ENCODE measurements at places on chromosomes 6 and 20.

- DNase-seq = peak; percentile 61
Measured at GRCh38 chr6:112145080-112145573, 57.7 kb downstream of the FAM229B start.

- DNase-seq = no peak
Measured at GRCh38 chr20:40431611-40432010, 257.4 kb downstream of the MAFB start.

- DNase-seq = peak; percentile 31
Measured at GRCh38 chr6:169738204-169738975, 13.0 kb downstream of the DYNLT2 start.

GRCh38 chr6:5121956-5122355, 36.8 kb downstream of the PPP1R3G start:
- DNase-seq = no peak

GRCh38 chr20:53779822-53780221, 186.2 kb upstream of the ZNF217 start:
- DNase-seq = no peak

- no peak for DNase-seq
Measured at GRCh38 chr6:149859938-149860337, 4.2 kb downstream of the LRP11 start.

GRCh38 chr6:149127212-149127611, 190.3 kb upstream of the TAB2 start:
- no peak for DNase-seq

DNA sequence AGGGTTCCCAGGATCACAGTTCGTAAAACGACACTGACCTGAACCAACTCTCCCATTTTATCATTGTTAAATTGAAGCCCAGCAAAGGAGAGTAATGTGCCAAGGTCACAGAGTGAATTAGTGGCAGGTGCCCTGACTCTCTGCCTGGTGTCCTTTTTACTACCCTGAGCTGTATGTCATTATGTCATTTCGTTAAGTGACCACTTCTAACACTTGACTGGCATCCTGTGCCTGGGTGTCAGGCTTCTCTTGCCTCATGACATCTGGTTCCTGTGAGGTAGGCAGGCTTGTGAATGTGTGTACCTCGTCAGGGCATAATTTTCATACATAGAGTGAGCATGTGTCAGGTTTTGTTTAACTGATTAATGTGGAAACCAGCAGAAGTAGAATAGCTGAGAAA, 48.6 kb downstream of the RALY start:
- DNase-seq = no peak
